ENCODE measurements at places on chromosomes 2 and 18. TPM values are rescaled to one million over a fixed set of nuclear protein-coding genes. Genes with fewer than 3 reads are reported as not detected.

PTH2R gene
- total RNA-seq, result not detected

RSAD2 gene
- total RNA-seq, result 0.09 TPM

DDX18 gene
- total RNA-seq, result 88.7 TPM

CELF4 gene
- total RNA-seq, result not detected

ZC3H6 gene
- total RNA-seq, result 18.6 TPM

MAL gene
- total RNA-seq, result not detected

CNGA3 gene
- total RNA-seq, result not detected

DES gene
- not detected for total RNA-seq

TSPYL6 gene
- total RNA-seq, result not detected

AGAP1 gene
- total RNA-seq, result 42.4 TPM

ARHGAP28 gene
- total RNA-seq, result 3.0 TPM

G6PC2 gene
- total RNA-seq, result not detected

ADNP2 gene
- total RNA-seq, result 19.6 TPM

CPSF3 gene
- total RNA-seq, result 51.6 TPM

GPR45 gene
- total RNA-seq, result not detected

RIT2 gene
- not detected for total RNA-seq

IMPA2 gene
- total RNA-seq, result 8.8 TPM

THSD7B gene
- total RNA-seq, result not detected

ZNF521 gene
- not detected for total RNA-seq

TRIB2 gene
- total RNA-seq, result 14.3 TPM

LAMA1 gene
- 9.6 TPM for total RNA-seq
